Effector memory CD8-positive, alpha-beta T cell (primary cell): ENCODE measurements at places on chromosomes 1 and 21.

- H3K4me1 ChIP-seq, result peaks cover 48% of the 10 kb centered on the region
- no peak for DNase-seq
- H3K4me3 ChIP-seq, result no peak overlapping the region
- no peaks in the 10 kb centered on the region for H3K27me3 ChIP-seq
These were observed 64.8 kb upstream of the ATP5PO start for GRCh38 chr21:33980276-33980916.

- DNase-seq, result peak; percentile 35
- no peaks in the 10 kb centered on the region for H3K27me3 ChIP-seq
- no peaks in the 10 kb centered on the region for H3K36me3 ChIP-seq
- no peak overlapping the region for H3K27ac ChIP-seq
These were observed 43.7 kb upstream of the RNF11 start for GRCh38 chr1:51192213-51192843.

DNA sequence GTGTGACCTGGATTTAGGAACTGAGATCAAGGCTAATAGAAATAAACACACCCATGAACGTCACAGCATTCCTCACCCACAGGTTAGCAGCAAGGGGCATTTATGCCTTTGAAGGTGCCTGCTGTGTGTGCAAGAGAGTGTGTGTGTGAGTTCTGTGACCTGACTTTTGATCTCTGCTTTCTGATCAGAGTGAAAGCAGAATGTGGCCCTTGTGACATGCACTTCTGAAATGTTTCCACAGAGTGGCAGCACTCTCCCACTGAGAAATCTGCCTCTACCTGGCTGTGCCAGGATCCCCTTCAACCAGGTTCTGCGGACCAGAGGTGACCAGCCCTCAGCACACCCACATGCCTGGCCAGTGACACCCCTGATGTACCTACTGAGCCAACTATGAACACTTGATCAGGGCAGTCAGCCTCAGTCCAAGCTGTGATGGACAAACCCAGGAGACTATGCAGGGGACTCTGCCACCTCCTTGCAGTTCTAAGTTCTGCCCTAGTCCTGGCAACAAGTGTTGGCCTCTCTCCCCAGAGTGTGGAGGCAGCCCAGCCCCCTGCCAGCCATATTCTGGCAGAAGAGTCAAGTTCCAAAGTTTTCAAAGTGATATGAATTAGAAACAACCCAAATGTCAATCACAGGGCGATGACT, 41.0 kb downstream of the RXRG start:
- peaks cover 29% of the 10 kb centered on the region for H3K27me3 ChIP-seq
- no peak for DNase-seq
- H3K4me3 ChIP-seq, result no peak overlapping the region

- DNase-seq, result peak; percentile 69
- peak overlapping the region; percentile 99 for H3K4me3 ChIP-seq
- no peaks in the 10 kb centered on the region for H3K27me3 ChIP-seq
These were observed 15.6 kb upstream of the HJV start for GRCh38 chr1:146036965-146037646.

DNA sequence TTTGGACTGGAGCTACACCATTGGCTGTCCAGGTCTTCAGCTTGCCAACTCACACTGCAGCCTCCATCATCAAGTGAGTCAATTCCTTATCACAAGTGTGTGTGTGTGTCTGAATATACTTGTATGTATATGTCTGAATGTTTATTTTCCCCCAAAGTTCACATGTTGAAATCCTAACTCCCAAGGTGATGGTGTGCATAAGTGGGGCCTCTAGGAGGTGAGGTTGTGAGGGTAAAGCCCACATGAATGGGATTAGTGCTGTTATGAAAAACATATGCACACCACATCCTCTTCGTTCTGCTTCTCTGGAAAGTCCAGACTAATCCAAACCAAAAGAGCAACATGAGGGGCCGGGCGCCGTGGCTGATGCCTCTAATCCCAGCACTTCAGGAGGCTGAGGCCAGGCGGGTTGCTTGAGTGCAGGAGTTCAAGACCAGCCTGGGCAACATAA, 48.7 kb upstream of the LBR start:
- H3K27me3 ChIP-seq, result no peaks in the 10 kb centered on the region
- H3K36me3 ChIP-seq, result peaks cover 5% of the 10 kb centered on the region
- no peak for DNase-seq
- peaks cover 35% of the 10 kb centered on the region for H3K4me1 ChIP-seq
- no peak overlapping the region for H3K4me3 ChIP-seq

DNA sequence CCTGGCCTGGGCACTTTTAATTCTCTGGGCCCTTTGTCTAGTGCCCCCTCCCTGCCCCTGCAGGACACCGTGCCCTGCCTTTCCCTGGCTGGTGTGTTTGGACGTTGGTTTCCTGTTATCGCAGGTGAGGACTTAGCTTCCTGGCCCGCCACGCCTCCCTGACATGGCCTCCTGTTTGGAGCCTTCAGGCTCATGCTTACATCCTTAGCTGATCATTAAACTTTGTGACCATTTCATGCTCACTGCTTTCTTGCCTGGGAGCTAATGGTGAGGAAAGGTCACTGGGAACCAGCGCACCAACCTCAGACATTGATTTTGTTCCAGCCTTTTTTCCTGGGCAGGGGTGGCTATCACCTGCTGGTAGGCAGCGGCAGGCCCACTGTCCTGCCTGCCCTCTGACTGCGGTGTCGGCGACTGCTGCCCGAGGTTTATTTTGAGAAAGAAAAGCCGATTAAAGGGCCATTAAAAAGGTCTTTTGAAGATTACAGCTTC, 3.7 kb downstream of the PFKL start:
- no peak overlapping the region for H3K27ac ChIP-seq
- DNase-seq, result no peak
- H3K27me3 ChIP-seq, result no peaks in the 10 kb centered on the region
- H3K4me3 ChIP-seq, result peak overlapping the region; percentile 61

GRCh38 chr1:80218112-80218511, 1211.6 kb upstream of the ADGRL4 start:
- DNase-seq, result no peak
- no peaks in the 10 kb centered on the region for H3K36me3 ChIP-seq
- no peaks in the 10 kb centered on the region for H3K27me3 ChIP-seq
